ENCODE measurements at places on chromosomes 16 and 17.

DNA sequence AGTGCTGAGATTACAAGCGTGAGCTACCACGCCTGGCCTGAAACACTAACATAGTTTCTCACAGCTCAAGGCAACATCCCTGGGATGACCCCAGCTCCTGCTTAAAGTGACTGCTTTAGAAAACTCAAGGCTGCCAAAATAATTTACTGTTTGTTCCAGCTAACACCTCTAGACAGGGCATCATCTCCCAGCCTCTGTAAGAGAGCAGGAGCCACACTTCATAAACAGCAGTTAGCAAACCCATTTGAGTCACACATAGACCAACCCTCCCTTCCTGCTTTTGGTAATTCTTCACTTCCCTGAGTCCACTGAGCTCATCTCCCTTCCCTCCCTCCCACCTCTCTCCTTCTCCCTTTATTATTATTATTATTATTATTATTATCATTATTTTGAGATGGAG, 201.3 kb downstream of the XYLT1 start:
- no peak for DNase-seq

GRCh38 chr16:87246269-87247065, 70.7 kb downstream of the C16orf95 start:
- DNase-seq, result no peak

- DNase-seq, result no peak
Observed at GRCh38 chr17:49471089-49471683, 23.9 kb upstream of the NGFR start.

DNA sequence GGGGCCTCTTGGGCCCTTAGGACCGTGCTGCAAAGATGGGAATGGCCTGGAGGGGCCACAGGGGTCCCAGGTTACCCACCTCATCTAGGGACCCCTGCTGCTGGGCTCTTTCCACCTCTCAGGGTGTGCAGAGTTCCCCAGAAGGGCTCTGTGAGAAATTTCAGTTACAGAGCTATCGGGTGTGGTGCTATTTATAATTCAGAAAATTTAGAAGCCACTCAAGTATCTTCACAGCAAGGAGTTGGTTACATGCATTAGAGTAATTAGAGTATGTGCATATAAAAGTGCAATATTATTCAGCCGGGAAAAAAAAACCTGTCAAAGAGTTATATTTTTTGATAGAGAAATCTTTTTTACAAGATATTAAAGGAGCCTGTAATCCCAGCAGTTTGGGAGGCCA, 18.9 kb downstream of the C16orf90 start:
- DNase-seq, result no peak

GRCh38 chr16:30407804-30408534, 563 bp downstream of the ZNF771 start:
- no peak for DNase-seq

DNA sequence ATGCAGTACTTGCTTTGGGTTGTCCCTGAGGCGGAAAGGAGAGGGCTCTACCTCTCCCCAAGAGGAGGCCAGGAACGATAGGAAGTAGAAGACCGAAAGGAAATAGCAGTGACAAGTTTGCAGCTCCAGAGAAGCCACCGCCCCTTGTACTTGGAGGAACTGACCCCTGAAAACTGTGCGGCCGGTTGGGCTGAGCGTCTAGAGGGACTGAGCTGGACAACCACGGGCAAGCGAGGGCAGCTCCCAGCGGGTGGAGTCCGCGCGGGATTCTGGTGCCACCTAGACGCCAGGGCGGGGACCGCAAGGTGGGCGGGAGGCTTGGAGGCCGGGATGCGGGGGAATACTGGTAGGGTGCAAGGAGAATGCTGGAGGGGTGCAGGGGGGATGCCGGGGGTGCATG, 1.3 kb upstream of the SLC6A4 start:
- DNase-seq, result peak; percentile 35

GRCh38 chr17:72525225-72526015, 404.6 kb downstream of the SOX9 start:
- DNase-seq, result no peak

GRCh38 chr17:35693662-35694061, 37.8 kb upstream of the RASL10B start:
- no peak for DNase-seq

DNA sequence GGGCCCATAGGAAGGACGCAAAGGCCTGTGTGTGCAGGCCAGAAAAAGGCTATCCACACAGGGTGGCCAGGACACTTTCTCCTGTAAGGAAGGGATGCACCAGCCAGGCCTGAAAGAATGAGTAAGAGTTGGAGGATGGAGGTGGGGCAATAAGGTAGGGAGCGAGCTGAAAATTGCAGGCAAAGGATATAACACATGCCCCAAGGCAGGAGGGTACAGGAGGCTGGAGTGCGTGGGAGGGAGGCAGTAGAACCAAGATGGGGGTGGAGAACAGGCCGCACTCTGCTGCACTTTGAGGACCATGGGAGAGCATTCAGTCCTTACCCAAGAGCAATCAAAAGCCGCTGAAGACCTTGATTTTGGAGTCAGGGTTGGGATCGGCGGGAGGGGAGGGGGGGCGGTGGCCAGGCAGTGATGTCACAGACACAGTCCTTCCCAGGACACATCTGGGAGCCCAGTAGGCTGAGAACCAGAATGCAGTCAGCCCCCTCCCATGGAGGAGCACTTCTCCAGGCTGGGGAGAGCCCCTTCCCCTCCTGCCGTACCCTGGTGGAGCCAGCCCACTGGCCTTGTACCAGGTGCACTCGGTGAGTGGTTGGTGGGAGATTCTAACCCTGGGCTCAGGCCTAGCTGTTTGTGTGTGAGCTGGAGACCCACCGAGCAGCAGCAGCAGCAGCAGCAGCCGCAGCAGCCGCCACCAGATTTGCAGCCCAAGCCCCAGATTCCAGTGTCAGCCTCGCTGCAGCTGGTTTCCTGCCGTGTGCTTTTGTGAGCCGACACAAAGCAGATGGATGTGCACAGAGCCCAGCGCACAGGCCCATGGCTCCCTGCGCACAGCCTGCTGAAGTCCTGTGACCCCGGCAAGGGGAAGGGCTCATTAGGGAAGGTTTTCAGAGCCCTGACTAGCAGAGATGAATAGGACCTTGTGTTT, 17.5 kb downstream of the ANKRD40 start:
- peak; percentile 35 for DNase-seq

DNA sequence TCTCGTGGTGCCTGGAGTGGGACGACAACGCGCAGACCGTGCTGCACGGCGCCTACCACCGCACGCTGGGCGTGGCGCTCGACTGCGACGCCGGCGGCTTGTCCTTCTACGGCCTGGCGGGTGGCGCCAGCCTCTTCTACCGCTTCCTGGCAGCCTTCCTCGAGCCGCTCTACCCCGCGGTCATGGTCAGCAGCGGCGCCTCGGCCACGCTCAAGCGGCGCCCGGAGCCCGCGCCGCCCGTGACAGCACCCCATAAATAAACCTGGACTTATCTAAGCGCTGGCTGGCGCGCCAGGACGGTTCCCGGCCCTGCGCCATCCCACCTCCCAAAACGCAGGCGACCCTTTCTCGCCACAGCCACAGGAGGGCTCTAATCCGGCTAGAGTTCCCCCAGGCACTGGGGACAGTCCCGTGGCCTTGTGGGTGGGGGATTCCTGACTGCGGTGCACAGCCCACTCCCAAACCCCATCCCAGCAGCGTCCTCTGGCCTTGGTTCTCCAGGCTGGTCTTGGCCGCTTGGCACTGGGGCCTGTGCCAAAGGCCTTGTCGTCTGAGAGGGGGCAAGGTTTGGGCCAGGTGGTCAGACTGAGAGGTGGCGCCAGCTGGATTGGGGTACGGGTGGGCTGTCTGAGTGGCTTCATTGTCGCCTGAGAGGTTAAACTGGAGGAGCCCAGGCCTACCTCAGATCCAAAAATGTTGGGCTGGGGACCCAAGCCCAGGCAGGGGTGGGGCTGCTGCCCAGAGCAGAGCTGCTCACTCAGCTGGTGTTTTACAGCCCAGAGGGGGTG, 10.1 kb upstream of the SLC16A5 start:
- no peak for DNase-seq

GRCh38 chr17:31392856-31393748, 1.6 kb downstream of the RAB11FIP4 start:
- no peak for DNase-seq

DNA sequence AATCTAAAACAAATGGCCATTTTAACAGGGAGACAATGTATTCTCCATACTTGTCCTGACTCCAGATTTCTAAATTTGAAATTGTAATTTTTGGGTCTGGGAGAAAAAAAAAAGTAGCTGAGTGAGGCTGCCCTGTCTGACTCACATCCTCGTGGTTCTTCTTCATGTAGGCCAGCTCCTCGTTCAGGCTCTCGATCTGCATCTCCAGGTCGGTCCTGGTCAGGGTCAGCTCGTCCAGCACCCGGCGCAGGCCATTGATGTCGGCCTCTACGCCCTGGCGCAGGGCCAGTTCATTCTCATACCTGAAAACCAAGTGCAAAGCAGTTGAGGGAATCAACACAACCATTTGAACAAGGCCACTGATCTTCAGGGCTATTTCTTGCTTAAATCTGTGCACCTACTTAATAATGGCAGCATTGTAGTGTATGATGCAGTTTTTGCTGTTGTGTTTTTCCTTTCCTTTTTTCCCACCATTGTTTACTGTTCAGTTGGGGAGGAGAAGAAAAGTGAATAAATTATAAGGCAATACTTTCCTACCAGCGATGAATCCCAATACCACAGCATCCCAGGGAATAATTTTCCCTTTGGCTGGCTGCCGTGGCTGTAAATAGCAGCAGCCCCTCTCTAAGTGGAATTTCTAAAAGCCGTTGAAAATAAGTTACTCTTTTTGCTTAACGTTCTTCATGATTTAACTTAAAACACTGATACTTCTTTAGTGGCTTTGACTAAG, 2.2 kb downstream of the KRT12 start:
- peak; percentile 57 for DNase-seq

GRCh38 chr16:68800257-68800875, 43.0 kb upstream of the TANGO6 start:
- peak; percentile 64 for DNase-seq

DNA sequence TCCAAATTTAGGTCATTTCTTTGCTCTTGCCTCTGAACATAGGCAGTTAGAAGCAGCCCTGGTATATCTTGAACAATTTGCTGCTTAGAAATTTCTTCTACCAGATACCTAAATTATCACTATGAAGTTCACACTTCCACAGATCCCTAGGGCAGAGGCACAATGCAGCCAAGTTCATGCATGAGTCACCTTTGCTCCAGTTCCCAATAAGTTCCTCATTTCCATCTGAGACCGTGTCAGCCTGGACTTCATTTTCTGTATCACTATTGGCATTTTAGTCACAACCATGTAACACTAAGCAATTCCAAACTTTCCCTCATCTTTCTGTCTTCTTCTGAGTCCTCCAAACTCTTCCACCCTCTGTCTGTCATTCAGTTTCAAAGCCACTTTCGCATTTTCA, 45.0 kb downstream of the KCNJ16 start:
- DNase-seq, result no peak

DNA sequence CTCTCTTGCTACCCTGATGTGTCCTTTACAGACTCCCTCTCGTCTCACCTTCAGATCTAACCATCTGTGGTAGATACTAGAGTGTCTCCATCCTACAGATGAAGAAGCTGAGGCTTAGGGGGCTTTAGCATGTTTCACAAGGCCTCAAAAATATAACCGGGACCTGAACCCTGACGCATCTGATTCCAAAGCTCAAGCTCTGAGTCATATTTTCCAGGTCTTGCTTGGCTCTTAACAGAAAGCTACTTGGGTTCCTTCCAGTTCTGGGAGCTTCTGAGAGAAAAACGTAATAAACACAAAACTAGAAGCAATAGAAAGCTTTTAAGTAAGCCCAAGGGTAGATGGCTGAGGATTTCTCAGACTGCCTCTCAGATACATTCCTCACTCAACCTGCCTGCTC, 224.3 kb upstream of the EEF2KMT start:
- no peak for DNase-seq

DNA sequence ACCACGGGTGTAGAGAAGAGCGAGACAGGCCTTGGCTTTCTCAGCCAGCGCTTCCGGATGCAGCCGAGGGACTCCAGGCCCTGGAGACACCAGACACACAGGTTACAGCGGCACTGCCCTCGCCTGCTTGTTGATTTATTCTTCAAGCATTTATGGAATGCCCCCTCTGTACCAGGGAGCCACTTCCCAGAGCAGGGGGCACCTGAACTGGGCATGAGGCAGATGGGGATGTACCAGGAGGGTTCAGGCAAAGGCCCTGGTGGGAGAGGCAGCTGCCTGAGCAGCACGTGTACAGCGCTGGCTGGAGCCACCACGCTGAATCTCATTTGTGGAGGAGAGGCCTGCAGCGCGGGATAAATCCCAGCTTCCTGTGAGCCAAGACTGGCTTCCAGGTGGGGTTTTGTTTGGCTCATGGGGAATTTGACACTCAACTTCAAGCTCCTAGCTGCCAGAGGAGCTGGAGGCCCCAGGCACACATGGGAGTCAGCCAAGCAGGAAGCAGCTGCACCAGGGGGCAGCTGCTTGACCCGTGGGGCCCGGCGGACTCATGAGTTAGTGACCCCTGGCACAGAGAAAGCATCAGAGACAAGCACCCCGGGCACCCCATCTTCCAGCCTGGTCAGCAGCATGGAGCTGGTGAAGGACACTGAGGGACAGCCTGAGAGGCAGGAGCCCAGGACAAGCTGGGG, 59.7 kb downstream of the IL21R start:
- DNase-seq, result no peak

DNA sequence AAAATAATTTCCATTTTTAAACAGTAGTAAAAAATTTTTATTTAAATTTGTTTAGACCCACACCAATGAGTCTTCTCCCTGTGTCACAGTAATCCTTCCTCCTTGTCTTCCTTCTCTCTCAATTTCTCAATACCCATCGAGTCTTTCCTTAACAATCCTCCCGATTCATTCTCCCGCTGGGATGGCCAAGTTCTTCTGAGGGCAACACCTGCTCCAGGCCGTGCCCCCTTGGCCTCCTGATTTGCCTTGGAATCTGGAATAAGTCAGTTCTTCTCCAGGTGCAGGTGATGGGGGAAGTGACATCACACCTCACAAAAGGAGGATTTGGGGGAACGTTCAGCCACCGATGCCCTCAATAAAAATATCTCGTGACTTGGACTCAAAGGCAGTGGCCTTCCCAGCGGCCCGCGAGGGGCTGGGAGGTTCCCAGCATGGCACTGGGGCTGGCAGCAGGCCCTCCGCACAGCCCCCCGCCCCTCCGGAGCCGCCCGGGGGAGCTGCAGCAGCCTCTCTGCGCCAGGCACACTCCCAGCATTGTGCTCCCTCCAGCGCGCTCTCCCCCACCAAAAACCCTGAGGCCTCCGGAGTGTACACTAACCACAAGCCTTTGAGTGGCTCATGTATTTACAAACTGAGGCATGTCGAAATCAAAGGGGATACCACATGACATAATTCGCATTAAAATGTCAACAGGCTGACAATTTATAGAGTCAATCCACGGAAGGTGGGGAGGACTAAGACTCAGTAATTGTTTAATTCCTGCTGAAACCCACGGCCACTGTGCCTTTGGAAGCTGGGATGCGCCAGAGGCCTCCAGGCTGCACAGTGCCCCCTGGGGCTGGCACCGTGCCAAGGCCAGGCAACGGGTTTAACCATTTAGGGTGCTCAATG, 120.5 kb downstream of the ZFHX3 start:
- peak; percentile 50 for DNase-seq

DNA sequence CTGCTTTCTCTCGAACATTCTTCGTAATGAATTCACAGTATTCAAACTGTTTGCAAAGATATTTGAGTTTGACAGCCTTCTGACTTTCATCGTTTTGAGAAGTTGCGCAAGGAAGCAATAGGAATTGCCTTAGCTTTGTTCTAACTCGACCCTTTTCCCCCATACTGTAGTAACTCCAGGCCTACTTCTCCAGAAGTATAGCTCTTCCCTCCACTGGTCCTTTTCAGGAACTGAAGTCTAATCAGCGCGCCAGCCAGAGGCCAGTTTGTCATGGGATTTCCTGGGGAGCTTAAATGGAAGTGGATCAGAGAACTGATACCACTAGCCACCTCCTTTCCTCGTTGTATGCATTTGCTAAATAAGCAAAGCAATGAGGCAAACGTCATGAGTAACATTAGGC, 27.9 kb downstream of the CDR2 start:
- no peak for DNase-seq

GRCh38 chr16:89685916-89686315, 573 bp upstream of the CDK10 start:
- DNase-seq, result no peak
